NCI-H1092 treated with DMSO at 0.1 percent for 48 hours (cell line): ENCODE measurements at places on chromosomes 4 and X.

- no peak for DNase-seq
These were observed 291.4 kb downstream of the PABPC4L start for GRCh38 chr4:133910165-133910564.

DNA sequence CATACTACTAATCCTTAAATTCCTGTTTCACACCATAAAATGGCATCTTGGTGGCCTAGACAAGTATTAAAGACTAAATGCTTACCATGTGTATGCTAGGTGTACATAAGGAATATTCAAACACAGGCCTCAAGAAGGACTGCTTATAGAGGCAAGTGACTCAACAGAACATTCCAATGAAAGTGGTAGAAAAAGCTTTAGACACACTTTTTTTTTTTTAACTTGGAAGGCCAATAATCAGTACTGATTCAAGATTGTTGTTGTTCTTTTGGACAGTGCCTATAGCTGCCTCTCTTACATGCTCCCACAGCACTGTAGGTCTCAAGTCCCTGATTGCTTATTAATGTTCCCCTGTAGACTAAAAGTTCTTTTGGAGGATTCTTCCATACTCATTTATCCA, 77.6 kb downstream of the FBXL5 start:
- no peak for DNase-seq

DNA sequence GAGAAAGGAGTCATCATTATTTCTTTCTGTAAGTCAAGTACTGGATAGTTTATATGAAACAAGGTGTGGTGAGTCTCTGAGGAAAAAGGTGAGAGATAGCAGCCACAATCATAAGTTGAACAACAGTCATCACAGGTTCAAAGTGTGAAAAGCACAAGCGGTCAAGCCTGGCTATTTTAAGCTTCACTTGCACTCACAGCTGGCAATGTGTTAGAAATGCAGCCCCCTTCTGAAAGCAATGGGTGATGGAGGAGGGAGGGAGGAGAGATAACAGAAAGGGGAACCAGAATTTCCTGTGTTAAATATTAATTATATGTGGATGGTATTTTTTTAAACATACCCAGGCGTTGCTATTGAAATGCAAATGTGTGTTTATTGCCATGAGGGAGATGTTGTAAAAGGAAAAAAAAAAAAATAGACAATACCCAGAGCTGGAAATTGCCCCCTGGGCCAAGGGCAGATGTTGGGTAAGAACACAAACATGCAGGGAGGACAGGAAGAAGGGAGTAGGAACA, 26.9 kb upstream of the BMP3 start:
- no peak for DNase-seq

- no peak for DNase-seq
These were observed 126.2 kb downstream of the SORBS2 start for GRCh38 chr4:185685804-185686203.

DNA sequence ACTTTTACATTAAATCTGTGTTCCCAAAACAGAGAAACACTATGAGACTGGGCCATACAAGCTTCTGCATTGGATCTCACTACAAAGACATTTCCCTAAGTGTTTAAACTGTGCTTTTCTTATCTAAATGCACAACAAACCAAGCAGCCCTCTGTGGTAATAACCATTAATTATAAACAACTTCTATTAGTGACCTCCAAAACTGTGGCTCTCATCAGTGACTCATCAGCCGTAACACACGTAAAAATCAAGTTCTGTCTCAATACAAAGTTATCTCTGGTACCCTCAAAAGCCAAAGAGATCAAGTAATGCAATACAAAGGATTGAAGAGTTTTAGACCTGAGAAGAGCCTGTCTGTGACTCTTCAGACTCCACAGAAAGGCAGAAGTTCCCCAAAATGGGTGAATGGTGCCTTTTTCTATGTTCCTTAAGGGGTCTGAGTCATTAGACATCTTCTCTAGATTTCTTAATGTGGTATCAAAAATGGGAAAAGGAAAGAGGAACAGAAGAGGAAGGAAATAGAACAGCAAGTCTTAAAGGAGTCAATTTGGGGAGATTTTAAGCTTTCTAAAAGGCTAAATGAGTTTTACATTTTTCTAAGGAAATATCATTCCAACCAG, 189.8 kb upstream of the PPP1R2C start:
- no peak for DNase-seq

DNA sequence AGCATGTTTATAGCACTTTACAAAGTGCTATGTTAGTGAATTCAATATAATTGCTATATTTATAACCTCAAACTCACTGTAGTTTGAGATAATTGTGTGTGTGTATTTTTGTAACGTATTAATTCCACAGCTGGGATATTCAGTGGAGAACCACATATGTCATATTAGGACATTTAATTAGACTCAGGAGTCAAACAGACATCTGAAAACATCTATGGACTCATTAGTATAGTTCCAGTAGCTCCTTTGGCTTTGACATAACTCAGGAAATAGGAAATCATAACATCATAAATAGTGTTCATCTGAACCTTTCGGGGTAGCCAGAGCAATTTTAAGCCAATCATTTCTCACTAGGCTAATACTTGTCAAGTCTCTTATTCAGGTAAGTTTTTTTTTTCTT, 38.8 kb downstream of the NAA11 start:
- no peak for DNase-seq

- no peak for DNase-seq
These were observed 19.6 kb upstream of the NDNF start for GRCh38 chr4:121091941-121092340.

- DNase-seq: no peak
These were observed 21.0 kb downstream of the JAKMIP1 start for GRCh38 chr4:6179362-6179761.

DNA sequence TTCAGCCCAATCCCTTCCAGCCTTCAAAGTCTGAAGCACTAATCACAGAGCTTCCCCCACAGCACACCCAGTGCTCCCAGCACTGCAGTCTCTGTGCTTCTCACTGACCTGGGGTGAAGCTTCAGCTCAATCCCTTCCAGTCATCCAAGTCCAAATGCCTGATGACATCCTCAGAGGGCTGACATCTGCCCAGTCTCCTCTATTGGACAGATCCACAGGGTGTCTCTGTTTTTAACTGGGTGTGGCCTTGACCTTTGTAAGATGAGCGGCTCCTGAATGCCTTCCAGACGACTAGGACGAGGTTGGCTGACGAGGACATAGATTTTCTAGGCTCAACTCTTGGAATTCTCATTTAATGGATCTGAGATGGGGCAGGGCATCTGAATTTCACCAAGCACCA, 7.6 kb upstream of the SLC2A9 start:
- no peak for DNase-seq

- no peak for DNase-seq
These were observed 29.5 kb downstream of the ASMTL start for GRCh38 chrX:1423215-1423614.

- DNase-seq: peak; percentile 96
These were observed 81.7 kb upstream of the KCNIP4 start for GRCh38 chr4:22030307-22030706.

- no peak for DNase-seq
These were observed 144.7 kb downstream of the FAM47A start for GRCh38 chrX:33987458-33987857.

DNA sequence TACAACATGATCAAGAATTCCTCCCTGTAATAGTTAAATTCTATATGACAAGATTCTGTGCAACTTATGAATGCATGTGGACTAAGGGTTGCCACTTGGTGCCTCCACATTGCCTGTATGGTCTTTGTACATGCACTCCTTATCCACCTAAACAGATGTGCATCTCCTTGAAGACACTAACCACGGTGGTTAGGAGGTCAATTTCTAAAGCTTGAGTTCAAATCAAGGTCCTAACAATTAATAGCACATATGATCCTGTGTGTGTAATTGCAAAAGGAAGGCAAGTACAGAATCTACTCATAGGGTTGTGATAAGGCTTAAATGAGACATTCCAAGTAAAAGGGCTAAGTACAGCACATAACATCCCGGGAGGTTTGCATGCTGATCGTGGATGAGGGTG, 1.5 kb upstream of the IL21 start:
- no peak for DNase-seq

DNA sequence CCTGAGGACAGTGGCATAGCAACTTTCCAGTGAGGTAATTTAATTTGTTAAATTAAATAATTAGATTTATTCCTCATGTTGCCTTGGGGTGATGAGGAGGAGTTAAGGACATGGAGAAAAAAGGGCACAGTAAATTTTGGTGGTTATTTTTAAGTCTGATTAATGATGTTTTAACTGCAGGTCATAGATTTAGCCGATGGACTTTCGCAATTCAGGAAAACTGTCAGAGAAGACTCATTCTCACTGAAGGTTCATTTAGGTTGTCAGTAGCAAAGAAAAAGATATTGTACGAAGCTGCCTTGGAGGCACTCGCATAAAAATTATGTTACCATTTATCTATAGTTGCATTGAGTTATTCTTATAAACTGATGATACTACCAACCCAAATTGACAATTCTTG, 164.2 kb upstream of the PITX2 start:
- no peak for DNase-seq

DNA sequence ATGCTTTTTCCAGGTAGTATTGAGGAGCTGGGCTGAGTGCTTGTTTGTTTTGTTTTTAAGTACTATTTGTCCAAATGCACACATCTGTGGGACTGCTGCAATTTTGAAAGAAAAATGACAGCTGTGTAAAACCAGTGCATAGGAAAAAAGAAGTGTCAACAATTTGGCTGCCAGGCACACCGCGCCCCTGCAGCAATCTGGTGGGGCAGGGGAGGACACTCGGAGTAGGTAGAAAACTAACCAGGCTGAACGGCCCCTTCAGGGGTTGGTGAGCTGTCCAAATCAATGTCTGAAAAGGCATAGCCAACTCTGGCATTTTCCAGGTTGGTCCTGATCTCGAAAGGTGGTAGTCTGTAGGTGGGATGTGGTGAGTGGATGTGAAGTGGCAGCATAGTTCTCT, 1.1 kb downstream of the LDOC1 start:
- no peak for DNase-seq
